PC-3 (cell line): ENCODE measurements at places on chromosomes 4 and X.
A peak's percentile ranks its signal among the peaks of the same experiment; 100 is the strongest.

DNA sequence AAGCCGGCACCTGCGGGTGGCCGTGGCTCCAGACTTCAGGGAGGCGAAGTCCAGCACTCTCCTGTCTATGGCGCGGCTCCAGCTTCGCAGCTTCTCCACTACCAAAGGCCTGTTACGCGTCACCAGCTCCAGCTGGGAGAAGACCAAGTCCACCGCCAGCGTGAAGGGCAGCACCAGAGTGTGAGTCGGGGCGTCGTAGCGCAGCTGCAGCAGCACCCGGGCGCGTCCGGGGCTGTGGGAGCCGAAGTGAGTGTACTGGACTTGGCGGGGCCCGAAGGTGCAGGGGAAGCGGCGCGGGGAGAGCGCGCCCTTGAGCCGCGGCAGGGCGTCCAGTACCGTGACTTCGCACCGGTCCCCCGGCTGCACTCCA, 444 bp downstream of the FREM3 start:
- no peak for DNase-seq

GRCh38 chrX:36974911-36975310, 33.3 kb upstream of the FAM47C start:
- no peak for DNase-seq

DNA sequence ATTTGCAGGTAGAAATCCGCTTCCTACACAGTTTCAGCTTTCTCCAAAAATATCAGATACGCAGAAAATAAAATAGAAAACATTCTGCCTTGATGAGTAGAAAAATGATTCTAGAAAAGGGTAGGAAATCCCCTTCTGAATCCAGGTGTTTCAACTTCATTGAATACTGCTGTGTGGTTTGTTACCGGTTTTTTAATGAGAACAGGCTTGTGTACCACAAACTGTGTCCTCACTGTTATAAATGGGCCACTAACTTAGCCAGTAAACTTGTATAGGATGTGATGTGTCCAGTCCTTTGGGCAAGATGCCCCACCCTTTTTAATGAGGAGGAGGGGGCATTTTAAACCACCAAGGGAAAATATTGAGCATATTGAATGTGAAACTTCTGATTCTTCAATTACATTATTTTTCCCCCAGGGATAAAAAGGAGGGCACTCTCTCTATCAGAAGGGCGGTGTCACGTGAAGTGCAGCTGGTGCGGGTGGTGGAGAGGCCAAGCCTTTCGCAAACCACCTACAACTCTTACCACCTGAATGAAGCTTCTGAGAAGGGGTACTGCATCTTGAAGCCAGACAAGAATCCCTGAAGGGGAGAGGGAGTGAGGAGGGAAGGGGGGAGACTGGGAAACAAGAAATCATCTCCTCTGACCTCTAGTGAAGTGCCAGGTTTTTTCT, 4.5 kb downstream of the CXXC4 start:
- no peak for DNase-seq

DNA sequence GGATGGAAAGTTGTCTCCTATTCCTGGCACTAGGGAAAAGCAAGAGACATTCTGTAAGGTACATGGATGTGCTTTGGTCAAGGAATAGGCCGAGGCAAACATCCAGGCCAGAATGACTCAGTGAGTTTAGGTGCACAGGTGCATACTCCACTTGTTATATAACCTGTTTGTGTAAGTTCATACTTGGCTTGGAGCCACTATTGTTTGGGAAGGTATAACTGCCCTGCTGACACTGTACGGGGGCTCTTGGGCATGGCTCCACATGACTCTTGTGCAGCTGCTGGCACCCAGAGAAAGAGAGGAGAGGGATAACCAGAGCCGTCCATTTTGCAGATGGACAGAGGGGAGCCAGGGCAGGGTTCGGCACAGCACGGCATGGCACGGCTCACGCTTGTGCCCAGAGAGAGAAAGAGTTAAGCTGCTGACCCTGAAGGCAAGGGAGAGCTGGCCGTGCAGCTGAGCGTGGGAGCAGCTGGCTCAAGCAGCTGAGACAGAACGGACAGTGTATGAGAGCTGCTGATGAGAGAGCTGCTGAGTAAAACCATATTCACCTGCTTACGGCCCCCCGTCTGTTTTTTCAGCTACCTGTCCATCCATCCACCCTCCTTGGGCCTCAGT, 98.0 kb downstream of the SLC2A9 start:
- DNase-seq, result peak; percentile 15

DNA sequence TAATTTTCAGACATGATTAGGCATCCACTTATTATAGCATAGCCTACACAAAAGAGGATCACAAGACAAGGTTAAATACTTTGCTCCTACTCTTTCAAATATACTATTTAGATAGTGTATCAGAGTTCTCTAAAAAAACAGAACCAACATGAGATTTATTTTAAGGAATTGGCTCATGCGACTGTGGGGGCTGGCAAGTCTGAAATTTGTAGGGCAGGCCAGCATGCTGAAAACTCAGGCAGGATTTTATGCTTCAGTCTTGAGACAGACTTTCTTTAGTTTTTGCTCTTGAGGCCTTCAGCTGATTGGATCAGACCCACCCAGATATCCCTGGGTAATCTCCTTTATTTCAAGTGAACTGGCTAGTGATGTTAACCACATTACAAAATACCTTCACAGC, 169.5 kb downstream of the MAML3 start:
- DNase-seq, result no peak

- DNase-seq, result no peak
Observed at GRCh38 chrX:118497180-118497818, 1.7 kb downstream of the DOCK11 start.

DNA sequence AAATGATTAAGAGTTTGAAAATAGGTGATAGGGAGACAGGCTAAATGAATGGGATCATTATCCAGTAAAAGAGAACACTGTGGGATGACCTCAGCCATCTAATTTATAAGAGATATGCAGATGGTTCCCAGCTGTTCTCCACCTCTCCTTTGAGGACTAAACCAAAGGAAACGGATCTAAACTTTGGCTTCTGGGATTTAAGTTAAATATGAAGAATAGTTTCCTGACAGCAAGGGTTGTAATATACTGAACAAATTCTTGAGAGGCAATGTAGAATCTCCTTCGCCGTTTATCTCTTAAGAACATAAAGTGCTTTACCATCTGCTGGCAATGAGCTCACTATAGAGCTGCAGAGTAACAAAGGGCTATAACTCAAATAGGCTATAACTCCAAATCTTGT, 35.4 kb upstream of the HPGDS start:
- no peak for DNase-seq
